ENCODE measurements at places on chromosomes 6 and 20.

GRCh38 chr20:20275636-20276035, 92.3 kb upstream of the INSM1 start:
- no peak for DNase-seq

DNA sequence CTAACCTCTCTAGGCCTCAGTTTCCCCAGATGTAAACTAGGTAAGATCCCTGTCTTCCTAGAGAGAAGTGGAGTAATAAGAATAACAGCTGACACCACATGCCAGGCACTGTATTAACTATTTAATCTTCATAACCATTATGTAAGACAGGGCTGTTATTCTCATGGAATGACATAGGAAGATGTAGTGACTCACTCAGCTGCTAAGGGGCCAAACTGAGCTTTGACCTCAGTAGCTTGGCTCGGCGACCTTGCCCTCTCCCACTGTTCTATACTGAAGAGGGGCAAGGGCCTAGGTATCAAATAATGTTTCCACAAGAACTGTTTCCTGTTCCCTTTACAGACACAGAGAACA, 2.9 kb upstream of the MDGA1 start:
- no peak for DNase-seq

GRCh38 chr20:32621891-32622584, 36.9 kb upstream of the NOL4L start:
- no peak for DNase-seq

GRCh38 chr6:148438632-148439031, 96.0 kb downstream of the SASH1 start:
- no peak for DNase-seq

GRCh38 chr6:12580290-12580689, 136.3 kb upstream of the PHACTR1 start:
- no peak for DNase-seq

DNA sequence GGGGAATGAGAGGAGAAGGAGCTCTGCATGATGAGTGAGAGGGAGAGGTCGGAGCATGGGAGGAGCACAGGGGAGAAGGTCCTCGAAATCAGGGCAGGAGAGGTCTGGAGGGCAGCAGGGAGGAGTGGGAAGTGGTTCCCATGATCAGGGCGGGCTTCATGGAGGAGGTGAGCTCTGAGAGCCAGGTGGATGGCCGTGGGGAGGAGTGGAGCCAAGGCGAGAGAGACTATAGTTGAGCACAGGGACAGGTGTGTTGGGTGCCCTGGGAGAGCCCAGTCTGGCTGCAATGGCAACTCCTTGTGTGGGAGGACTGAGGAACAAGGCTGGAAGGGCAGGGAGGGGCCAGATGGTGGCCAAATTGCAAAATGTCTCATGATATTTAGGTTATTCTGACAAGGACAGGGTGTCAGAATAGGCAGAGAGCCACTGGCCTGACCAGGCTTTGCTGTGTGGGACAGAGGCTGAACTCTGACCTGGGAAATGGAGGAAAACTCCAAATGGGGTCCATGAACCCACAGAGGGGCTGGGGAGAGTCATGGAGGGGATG, 21.4 kb downstream of the TTBK1 start:
- DNase-seq = no peak

- DNase-seq = no peak
Observed at GRCh38 chr6:137036566-137037300, 8.0 kb downstream of the IL20RA start.

DNA sequence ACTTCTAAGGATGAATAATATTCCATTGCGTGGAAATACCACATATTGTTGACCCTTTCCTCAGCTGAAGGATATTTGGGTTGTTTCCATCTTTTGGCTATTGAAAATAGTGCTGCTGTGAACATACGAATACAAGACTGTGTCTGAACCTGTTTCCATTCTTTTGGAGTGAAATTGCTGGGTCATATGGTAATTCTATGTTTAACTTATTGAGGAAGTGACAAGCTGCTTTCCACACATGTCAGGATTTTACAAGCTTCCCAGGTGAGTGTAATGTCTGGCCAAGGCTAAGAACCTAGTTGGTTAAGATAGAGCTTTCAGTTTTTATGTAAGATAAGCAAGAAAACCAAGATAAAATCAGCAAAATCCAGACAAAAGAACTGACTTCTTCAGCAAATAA, 48.8 kb downstream of the PPP1R3G start:
- DNase-seq = no peak

- DNase-seq = no peak
Observed at GRCh38 chr6:127190552-127190951, 72.1 kb downstream of the RSPO3 start.

DNA sequence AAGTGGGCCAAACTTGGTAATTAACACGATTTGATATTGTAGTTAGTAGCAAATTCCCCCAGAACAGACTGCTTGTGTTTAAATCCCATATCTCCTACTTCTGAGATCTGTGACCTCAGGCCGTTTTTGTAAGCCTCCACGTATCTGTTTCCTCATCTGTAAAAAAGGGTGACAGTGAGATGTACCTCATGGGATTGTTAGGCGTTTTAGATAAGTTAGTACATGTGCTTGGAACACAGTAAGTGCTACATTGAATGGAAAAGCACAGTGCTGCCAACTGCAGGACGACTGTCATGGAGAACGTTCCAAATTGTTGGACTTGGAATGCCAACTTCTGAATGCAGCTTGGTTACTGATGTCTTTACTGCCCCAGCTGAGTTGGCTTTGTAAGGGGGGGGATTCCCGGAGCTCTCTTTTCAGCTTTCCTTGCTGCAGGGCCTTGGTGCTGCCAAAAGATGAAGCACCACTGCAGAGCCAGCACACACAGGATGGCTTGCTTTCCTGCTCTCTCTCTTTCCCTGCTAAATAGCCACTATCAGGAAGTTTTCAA, 108.6 kb downstream of the OPN5 start:
- DNase-seq = no peak

- no peak for DNase-seq
Observed at GRCh38 chr6:30216096-30216495, 2.9 kb upstream of the TRIM26 start.

GRCh38 chr6:51199105-51199552, 380.5 kb downstream of the TFAP2B start:
- no peak for DNase-seq

GRCh38 chr20:1204576-1204975, 1.3 kb downstream of the C20orf202 start:
- no peak for DNase-seq

GRCh38 chr6:80769106-80769505, 662.6 kb downstream of the BCKDHB start:
- DNase-seq = no peak

- DNase-seq = no peak
Observed at GRCh38 chr6:134318974-134319281, 1.0 kb upstream of the SGK1 start.

DNA sequence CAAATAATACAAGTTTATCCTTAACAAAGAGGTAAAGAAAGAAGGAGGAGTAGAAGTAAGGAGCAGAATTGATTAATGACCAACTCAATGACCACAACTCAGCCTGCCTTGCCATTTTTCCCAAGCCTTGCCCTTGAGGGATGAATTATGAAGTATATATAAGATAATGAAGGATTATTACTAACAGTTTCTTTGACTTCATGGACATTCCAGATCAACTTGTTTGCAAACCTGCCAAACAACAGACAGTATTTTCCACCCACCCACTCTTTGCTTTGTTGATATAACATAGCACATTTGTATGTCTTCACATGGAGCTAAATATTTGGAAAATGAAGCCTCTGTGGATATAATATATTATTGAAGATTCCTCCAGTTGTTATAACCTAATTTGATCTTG, 9.9 kb upstream of the C6orf141 start:
- no peak for DNase-seq

DNA sequence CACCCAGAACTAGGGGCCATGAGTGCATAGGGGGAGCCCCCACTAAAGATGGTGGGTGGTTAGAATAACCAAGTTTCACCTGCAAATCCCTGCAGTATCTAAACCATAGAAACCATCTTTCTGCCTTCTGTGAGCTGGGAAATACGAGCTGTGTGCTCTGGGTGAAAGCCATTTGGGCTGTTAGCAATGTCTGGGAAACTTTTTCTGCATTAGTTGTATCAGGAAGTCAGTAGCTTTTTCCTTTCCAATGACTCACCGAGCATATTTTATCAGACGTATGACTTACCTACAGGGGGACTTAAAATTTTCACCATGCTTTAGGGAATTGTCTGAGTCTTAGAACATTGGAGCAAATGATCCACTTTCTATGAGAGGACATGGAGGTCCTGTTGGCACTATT, 584.0 kb downstream of the QKI start:
- DNase-seq = no peak

DNA sequence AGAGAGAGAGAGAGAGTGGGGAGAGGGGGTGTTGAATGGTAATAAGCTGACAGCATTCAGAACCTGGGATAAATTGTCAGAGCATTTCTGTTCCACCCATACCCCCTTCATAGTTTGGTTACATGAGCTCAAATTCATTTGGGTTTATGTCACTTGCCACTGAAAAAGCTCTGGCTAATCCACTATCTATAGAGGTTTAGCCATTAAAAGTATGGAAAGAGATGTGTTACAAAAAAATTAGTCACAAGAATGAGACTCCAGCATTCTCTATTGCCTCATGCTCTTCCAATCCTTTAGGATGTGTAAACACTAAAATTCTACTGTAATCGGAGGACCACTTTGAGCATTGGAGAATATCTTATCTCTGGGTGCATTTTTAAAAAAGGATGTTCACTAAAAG, 297.6 kb upstream of the TCF21 start:
- no peak for DNase-seq

DNA sequence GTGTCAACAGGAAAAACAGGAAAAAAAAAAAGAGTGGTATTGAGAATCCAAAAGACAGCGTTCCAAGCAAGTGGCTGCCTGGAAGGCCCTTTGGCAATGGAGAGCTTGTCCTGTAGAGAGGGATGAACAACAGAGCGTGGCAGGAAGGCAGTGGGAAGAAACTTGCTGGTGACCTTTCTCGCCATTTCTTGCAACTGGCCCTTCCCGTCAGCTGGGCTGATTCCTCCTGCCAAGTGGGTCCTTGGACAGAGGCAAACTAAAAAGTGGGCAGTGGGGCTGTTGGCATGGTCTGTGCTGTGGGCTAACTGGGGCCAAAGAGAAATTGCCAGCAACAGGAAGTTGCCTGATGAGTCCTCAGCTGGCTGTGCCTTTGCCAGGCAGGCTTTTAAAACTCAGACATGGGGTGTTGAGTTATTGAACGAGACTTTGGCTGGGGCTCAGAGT, 43.9 kb upstream of the CLDN20 start:
- DNase-seq = no peak

DNA sequence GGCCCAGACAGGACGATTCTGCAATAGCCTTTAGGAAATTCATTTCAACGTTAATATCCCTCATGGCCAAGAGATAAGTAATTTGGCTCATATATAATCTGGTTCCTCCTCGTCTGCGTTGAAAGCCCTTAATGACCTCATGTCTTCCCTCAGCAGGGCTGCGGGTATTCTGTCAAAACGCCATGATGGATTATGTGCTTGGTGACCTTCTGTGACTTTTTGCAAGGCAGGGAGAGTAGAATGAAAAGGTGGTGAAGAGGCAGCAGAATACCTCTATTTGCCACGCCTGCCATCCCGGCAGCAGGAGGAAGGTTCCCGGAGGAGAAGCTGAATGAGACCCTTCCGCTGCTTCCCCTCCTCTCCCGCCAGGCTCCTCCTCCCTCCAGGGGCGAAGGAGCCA, 41.1 kb upstream of the SPACA1 start:
- DNase-seq = no peak

GRCh38 chr6:37668251-37668650, 29.4 kb downstream of the MDGA1 start:
- DNase-seq = no peak

- DNase-seq = no peak
Observed at GRCh38 chr6:32076321-32076809, 32.8 kb downstream of the TNXB start.

DNA sequence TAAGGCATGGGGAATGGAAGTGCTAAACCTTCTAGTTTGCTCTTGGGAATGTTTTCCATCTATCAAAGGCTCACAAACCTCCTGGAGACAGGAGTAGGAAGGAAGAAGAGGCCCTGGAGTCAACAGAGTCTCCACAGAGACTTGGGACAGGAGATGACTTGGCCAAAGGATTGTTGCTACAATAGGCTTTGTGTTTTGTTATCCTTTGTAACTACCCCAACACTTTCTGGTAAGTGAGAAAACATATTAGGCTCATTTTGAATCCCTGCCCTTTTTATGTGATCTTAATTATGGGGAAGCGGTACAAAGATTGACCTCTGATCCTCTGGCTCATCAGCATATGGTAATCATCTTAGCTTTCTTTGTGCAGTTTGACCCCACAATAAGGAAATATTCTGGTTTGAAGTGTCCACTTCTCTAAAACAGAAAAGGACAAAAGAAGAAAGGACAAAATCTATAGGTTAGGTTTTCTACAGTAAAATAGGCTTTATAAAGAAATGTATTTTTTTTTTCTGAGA, 24.1 kb upstream of the GTF3C6 start:
- no peak for DNase-seq

DNA sequence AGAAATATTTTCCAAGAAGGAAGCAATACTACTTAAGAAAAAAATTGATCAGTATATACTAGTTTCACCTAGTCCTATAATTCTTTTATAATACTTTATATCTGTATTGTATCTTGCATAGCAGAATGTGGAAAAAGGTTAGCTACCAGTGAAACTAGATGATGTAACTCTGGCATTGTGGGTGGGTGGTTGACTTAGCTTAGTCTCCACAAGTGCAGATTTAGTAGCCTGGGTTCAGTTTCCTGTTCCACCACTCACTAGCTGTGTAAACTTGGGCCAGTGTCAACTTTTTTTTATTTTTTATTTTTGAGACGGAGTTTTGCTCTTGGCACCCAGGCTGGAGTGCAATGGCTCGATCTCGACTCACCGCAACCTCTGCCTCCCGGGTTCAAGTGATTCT, 2.0 kb downstream of the MUC21 start:
- no peak for DNase-seq

DNA sequence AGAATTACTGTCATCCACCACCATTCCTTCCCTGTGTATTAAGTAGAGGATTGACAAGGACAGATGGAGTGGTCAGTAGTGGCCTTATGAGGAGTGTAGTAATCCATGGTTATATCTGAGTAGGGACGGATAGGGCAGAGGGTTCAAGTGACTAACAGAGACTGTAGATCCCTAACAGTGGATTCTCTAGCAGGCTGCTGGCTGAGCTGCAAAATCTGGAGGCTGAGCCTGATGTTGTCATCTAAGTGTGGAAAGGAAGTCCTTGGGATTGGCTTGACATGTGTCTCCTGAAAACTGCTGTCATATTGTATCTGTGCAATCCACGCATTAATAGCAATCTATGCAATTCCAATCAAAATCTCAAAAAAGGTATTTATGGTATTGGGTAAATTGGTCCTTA, 94.2 kb downstream of the WASF1 start:
- DNase-seq = no peak
